Activated gamma-delta T cell (primary cell): ENCODE measurements at places on chromosomes 4 and X.

DNA sequence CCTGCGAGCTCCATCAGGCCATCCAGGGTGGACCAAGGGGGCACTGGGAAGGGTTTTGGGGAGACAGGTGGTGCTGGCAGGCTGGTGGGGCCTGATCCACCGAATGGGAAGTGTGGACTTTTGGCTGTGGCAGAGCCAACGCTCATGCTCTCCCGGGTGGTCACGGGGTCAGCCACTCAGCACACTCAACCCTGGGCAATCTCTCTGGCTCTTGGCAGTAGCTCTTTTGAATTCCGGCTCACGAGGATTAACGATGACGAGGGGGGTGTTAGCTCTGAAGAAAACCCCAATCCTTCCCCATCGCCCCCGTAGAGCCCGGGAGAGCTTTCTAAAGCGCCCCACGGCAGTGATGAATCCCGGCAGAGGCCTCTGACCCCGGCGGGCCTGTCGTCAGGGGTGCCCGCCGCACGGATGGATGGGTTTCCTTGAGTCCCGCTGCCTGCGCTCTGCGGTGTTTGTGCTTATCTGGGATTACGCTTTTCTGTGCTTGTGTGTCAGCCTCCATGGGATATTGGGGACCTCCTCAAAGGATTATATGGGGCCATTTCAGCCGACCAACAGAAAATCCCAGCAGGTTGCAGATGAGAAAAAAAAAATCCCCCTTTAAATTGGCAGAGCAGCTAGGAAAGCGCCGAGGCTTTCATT is 156.8 kb upstream of the PSAPL1 start:
- no peak for DNase-seq

- DNase-seq = no peak
Measured at GRCh38 chr4:156775813-156776212, 195.8 kb downstream of the PDGFC start.

DNA sequence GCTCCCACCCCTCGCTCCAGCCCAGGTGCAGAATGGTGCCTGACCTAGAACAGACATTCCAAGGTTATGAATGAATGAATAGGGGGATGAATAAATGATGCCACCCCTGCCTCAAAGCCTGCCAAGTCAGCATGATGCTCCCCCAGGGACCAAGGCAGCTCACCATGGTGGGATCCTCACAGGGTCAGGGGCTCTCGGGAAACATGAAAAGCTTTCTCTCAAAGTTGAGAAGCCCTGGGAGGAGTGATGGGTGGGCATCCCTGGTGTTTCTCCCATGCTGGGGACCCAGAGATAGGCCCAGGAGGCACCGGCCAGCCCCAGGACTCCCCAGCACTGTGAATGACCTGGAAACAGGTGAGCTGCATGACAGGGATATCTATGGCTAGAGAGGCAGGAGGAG is 58.9 kb downstream of the HTRA3 start:
- DNase-seq = no peak

GRCh38 chr4:93730251-93730650 is 98.3 kb upstream of the ATOH1 start:
- DNase-seq = no peak
